Fibroblast of skin of abdomen (primary cell): ENCODE measurements at places on chromosomes 3 and 15.

DNA sequence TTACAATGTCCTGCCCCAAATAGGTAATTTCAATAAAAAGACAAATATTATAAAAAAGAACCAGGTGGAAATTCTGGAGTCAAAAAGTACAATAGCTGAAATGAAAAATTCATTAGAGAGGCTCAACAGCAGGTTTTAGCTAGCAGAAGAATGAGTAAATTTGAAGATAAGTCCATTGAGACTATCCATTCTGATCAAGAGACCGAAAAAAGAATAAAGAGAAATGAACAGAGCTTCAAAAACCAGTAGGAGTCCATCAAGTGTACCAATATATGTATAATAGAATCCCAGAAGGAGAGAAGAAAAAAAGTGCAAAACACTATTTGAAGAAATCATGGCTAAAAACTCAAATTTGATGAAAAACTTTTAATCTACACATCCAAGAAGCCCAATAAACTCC lies 60.5 kb upstream of the POMGNT2 start:
- no peak for DNase-seq

GRCh38 chr3:182027366-182027765 lies 315.6 kb downstream of the SOX2 start:
- peak; percentile 5 for DNase-seq

- DNase-seq, result no peak
Observed at GRCh38 chr3:116029266-116029665, 406.0 kb downstream of the GAP43 start.

- DNase-seq, result no peak
Observed at GRCh38 chr3:77873598-77873997, 833.7 kb downstream of the ROBO2 start.

- peak; percentile 81 for DNase-seq
Observed at GRCh38 chr3:123618768-123619484, 34.1 kb upstream of the HACD2 start.

GRCh38 chr3:20194793-20195460 lies 8.9 kb upstream of the SGO1 start:
- DNase-seq, result no peak

DNA sequence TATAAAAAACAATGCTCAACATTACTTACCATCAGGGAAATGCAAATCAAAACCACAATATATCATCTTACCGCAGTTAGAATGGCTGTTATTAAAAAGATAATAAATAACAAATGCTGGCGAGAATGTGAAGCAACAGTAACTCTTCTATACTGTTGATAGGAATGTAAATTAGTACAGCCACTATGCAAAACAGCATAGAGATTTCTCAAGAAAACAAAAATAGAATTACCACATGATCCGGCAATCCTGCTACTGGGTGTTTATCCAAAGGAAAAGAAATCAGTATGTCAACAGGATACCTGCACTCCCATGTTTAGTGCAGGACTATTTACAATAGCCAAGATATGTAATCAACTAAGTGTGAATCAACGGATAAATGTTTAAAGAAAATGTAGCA lies 48.1 kb downstream of the ADAM10 start:
- DNase-seq, result peak; percentile 33

- DNase-seq, result peak; percentile 67
Observed at GRCh38 chr3:9067352-9067975, 104.2 kb upstream of the RAD18 start.

DNA sequence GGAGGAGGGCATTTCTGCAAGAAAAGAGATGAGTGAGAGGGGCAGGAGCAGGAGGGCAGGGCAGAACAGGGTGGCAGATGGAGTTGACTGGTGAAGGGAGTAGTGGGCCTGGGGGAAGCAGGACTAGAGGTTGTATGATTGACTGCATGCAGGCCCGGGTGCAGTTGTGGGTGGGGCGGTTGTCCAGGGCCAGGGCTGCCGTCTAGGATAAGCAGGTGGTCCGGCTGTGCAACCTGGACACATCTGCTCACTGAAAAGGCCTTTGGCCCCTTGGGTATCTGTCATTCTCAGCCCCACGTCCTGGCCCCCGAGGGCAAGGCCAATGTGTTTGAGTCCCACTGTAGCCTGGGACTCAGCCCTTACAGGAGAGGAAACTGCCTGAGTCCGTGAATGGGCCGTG lies 25.4 kb downstream of the ALS2CL start:
- DNase-seq, result no peak

- peak; percentile 79 for DNase-seq
Observed at GRCh38 chr3:122609798-122610559, 32.5 kb downstream of the PARP15 start.

GRCh38 chr15:85828126-85828525 lies 33.4 kb upstream of the KLHL25 start:
- DNase-seq, result no peak

DNA sequence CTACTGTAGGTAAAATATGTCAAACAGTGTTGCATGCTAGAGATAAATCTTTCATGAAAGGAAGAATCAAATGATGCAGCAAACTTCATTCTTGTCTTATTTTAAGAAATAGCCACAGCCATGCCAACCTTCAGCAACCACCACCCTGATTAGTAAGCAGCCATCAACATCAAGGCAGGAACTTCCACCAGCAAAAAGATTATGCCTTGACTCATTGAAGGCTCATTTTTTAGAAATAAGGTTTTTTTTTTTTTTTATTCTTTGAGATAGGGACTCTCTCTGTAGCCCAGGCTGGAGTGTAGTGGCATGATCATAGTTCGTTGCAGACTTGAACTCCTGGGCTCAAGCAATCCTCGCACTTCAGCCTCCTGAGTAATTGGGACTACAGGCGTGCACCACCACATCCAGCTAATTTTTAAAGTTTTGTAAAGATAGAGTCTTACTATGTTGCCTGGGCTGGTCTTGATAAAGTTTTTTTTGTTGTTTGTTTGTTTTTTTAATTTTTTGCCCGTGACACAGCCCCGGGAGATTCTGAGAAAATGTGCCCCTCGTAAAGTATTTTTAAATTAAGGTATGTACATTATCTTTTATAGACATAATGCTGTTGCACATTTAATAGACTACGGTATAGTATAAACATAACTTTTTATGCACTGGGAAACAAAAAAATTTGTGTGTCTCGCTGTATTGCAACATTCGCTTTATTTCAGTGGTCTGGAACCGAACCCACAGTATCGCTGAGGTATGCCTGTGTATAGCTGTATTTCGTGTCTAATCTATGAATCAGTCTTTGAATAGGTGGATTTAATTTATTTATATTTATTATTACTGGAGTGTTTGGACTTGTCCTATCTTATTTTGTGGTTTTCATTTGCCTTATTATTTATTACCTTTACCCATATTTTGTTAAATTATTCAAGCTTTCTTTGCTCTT lies 23.3 kb downstream of the SNRK start:
- no peak for DNase-seq

DNA sequence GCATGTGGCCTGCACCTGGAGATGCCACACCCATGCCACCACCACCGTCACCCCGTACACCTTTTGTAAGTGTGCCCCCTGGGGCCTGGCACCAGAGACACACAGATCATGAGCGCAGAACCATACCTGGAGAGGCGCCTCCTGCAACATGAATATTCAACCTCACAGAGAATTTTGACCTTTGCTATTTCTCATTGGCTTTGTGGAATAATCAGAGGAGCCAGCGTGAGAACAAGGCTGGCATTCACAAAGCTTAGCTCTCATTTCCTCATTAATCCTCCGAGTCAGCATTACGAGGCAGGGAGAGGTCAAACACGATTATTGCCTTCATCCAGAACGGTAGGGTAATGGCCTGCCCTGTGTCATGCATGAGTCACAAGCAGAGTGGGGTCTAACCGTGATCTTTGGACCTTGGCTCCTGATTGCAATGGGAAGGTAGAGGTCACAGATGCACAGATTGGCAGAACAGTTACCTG lies 73.0 kb upstream of the POMGNT2 start:
- no peak for DNase-seq

GRCh38 chr3:117524890-117525289 lies 815.3 kb downstream of the TUSC7 start:
- DNase-seq, result peak; percentile 87

- DNase-seq, result no peak
Observed at GRCh38 chr3:22392859-22393258, 641.8 kb upstream of the ZNF385D start.

DNA sequence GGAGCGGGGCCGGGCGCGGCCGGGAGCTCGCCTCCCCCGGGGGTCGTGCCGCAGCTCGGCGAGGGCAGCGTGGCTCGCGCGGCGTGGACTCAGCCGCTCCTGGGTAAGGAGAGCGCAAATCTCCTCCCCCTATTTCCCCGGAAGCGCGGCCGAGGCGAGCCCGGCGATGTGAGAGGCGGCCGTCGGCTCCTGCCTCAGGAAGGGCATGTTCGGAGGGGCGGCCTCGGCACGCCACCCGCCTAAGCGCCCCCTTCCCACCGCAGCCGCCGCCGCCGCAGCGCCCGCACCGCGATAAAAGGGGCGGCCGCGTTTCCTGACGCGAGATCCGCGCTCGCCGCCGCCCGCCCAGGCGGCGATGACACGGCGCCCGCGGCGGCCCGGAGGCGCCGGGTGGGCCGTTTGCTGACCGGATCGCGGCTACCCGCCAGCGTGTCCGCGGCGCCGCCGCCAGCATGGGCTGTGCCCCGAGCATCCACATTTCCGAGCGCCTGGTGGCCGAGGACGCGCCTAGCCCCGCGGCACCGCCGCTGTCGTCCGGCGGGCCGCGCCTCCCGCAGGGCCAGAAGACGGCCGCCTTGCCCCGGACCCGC lies at the start of gene PDE8A:
Gene PDE8A, plus strand, starts transcription at position 146 of the 590 bp plus-strand sequence. Its CDS starts 307 bp downstream, at position 453.
- peak; percentile 47 for DNase-seq

- no peak for DNase-seq
Observed at GRCh38 chr3:100412912-100413590, 11.7 kb downstream of the LNP1 start.

DNA sequence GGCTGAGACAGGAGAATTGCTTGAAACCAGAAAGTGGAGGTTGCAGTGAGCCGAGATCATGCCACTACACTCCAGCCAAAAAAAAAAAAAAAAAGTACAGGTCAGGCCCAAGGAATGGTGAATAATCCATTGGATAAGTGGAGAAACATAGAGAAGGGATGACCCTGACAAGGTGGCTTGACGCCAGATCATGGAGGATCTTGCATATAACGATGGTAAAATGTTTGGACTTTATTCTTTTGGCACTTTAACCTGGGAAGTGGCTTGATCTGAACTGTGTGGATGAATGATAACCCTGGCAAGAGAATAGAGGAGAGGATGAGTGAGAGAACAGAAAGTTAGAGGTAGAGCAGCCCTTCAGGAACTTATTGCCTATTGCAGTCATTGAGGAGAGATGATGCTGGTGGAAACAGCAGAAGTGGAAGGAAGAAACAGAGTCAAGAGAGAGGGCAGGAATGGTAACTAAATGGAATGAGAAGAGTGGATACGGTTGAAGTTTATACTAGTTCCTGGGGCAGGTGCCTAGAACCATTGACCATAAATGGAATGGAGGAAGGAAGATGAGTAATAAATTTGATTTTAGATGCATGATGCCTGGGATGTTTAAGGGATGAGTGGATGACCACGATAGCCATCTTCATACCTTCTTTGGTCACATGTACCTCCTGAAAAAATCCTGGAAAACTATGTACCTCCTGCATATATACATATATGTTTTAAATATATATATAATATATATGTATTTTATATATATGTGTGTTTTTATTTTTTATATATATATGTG lies 57.8 kb downstream of the BLM start:
- peak; percentile 81 for DNase-seq

- peak; percentile 52 for DNase-seq
Observed at GRCh38 chr3:146110161-146110560, 50.8 kb downstream of the PLOD2 start.

DNA sequence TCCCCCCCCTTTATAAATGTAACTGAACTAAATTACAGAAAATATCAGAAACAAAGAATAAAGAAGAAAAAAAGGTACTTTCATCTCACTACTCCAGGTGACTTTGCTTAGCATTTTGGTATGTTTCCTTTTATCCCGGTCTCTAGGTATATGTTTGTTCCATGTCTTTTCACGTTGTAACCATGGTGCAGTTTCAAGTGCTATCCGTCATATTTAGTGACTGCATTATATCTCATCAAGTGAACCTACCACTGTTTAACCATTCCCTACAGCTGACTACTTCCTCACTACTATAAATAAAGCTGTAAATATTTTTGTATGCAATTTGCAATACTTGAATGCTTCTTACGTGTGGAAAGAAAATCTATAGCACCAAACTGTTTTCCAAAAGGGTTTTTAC lies 2.2 kb downstream of the BTBD1 start:
- no peak for DNase-seq

DNA sequence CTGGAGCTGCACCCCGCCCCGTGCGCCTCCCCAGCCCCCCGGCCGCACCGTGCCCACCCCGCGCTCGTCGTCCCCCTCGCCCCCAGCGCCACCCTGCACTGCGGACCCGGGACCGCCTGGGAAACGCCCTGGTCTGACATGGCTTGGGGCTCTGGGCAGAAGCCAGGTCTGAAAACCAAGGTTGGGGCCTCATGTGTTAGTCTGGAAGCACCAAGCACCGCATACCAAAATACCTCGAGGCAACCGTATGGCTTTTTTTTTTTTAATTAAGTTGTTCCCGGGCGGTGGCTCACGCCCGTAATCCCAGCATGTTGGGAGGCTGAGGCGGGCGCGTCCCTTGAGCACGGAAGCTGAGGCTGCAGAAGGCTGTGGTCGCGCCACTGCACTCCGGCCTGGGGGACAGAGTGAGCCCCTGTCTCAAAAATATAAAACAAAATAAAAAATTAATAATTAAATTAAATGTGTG lies 91.5 kb upstream of the CHD2 start:
- DNase-seq, result peak; percentile 76

DNA sequence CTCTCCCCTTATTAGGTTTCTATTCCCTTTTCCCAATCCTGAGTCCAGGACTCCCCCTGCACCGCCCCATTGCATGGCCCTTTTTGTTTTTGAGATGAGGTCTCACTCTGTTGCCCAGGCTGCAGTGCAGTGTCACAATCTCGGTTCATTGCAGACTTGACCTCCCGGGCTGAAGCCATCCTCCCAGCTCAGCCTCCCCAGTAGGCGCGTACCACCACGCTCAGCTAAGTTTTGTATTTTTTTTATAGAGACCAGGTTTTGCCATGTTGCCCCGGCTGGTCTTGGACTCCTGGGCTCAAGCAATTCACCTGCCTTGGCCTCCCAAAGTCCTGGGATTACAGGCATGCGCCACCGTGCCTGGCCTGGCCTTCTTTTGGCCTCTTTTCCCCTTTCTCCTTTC lies 29.3 kb downstream of the PDIA5 start:
- DNase-seq, result no peak

DNA sequence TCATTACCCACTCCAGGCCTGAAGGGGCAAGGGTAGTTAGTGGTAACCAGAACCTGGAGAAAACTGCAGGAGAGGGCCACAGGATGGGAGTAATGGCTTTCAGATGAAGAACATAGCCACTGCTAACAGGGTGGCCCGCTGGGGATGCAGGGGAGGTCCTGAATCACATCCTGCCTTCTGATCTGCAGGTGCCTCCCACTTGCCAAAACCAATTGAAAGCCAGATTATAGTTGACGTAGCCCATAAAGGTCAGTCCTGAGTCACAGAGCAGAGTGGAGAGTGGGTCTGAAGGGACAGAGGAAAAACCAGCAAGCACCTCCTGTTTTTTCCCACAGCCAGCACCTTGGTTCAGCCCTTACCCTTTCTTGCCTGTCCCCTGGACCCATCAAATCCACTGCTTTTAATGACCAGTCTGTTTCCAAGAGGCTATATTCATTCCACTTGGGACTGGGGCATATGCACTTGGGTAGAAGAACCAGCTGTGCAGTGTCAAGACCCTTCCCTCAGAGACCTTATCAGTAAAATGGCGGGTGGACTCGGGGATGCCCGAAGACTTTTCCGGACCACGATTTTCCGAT lies 646 bp upstream of the SLC35G2 start:
- DNase-seq, result peak; percentile 73

- peak; percentile 37 for DNase-seq
Observed at GRCh38 chr3:33883538-33883950, 85.1 kb downstream of the PDCD6IP start.

GRCh38 chr15:76347482-76348055 lies 11.0 kb downstream of the ISL2 start:
- no peak for DNase-seq

- no peak for DNase-seq
Observed at GRCh38 chr15:70478251-70478990, 284.9 kb downstream of the UACA start.
